ENCODE measurements at places on chromosomes 5 and 9.

- DNase-seq: no peak
These were observed 116.1 kb upstream of the RASA1 start for GRCh38 chr5:87151547-87151946.

DNA sequence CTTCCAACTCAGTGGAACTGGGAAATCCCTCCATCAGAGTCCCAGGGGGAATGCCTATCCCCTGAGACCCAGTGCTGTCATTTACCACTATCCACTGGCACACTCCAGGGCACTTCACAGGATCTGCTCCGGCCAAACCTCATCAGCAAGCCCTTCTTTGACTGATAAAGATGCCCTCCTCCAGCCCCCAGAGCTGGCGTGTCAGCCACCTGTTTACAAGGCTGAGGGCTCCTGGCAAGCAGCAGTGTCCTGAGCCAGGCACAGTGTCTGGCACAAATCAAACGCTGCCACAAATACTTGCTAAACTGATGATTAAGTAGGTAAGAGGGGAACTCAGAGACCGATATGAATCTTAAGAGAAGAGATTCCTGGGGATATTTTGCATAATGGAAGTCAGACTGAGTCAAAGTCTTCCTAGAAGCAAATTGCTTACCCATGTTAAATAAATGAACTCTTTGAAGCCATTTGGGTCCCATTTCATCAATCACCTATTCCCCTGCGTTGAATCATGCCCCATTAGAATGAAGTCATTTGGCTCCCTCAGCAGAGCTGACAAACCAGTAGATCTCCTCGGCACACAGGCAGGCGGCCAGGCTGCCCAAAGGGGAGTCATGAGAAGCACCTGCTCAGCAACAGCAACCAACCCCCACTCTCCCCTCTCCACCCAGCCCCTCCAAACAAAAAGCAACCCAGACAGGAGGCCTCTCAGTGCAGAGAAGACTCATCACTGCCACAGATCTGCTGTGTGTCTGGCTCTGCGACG is 97.4 kb downstream of the CDK5RAP2 start:
- no peak for DNase-seq

- DNase-seq: no peak
These were observed 27.2 kb downstream of the FBXW2 start for GRCh38 chr9:120765910-120766425.

DNA sequence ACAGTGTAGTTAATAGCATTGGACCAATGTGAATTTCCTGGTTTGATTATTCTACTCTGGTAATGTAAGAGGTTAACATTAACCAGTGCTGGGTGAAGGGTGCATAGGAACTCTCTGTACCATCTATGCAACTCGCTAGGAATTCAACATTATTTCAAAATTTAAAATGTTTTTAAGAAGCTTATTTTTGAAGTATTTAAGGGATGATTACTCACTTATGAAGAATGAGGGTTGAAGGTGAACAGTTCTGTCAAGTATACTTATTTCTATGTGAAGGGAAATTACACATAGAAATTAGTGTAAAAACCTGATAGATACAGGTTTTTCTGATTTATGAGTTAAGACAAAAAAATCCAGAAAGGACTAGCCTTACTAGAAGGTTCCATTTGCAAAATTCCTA is 165.8 kb downstream of the INSYN2B start:
- no peak for DNase-seq

- peak; percentile 20 for DNase-seq
These were observed 30.4 kb downstream of the RNF145 start for GRCh38 chr5:159178978-159179377.

DNA sequence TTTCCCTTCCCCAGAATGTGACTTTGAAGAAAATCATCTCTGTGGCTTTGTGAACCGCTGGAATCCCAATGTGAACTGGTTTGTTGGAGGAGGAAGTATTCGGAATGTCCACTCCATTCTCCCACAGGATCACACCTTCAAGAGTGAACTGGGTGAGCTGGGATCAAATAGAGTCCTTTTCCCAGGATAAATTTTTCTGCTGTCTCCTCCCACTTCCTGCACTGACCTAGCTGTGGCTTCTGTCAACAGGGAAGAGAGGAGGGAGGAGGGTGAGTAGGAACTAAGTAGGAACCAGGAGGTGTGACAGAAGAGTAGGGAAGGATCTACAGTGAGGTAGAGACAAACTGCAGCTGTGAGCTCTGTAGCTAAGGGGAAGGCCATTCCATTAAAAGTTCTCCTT is 69.3 kb downstream of the MAMDC2 start:
- DNase-seq: no peak

DNA sequence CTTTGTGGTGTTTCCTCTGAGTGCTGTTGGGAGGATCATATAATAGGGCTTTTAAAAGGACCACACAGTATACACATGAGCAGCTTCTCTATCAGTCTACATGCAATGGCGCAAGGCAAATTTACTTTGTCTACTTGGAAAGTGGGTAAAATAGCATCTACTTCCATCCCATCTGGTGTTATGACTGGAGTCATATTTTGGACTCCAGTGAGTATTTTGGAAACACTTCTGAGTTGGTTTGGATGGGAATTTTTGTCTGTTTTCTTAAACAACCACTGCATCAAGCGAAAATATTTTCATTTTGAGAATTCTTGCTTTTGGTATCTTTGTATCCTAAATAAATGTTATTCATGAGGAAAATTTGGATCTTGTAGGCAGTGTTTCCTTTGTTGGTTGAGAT is 220.8 kb downstream of the NMUR2 start:
- no peak for DNase-seq

GRCh38 chr9:120153258-120153657 is 426.7 kb downstream of the CDK5RAP2 start:
- no peak for DNase-seq

DNA sequence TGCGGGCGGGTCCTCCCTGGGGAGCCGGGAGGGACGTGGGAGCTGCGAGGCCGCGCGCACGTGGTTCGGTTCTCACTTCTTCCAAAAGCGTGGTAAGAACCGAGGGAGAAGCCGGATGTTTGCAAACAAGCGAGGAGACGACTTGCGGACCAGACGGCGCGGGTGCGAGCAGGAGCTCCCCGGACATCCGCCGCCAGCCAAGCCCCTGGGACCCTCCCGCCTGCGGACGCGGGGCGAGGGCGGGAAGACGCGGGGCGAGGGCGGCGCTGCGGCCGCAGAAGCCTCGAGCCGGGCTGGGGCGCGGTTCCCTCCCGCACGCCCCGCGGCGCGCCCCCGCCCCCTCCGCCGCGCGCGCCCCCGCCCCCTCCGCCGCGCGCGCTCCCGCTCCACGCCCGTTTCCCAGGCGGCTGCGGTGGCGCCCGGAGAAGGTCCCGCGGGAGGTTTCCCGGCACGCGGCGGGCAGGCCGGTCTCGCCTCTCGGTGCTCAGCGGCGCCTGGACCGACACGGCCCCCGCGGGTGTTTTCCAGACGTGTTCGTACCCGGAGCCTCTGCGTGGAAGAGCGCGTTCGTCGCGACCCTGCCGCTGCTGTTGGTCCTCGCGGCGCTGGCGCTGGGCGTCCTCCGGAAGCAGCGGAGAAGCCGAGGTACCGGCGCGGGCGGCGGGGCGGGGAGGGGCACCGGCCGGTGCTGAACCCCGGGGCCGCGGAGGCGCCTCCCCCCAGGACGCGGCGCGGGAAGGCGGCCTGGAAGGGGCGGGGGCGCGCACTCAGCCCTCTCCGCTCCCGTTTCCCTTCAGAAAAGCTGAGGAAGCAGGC is 12.8 kb downstream of the BTNL9 start:
- DNase-seq: peak; percentile 57

- DNase-seq: peak; percentile 49
These were observed 66.9 kb downstream of the RFX3 start for GRCh38 chr9:3458806-3459475.

GRCh38 chr9:136992819-136993369 is 672 bp downstream of the PAXX start:
- no peak for DNase-seq

DNA sequence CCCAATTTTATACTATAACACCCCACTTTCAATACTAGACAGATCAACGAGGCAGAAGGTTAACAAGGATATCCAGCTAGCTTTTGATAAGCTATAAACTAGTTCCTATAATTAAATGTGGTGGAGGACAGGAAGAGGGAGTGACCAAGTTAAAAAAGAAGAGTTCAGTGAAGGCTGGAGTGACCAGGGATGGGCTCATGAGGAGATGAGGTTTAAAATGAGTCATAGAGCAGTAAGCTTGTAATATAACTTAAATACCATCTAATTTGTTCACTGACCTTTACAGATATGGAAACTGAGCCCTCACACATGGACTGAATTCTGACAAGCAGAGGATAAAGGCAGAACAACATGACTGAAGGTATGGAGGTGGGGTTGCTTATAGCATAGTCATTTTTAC is 284.5 kb downstream of the SPATA31D1 start:
- DNase-seq: no peak

DNA sequence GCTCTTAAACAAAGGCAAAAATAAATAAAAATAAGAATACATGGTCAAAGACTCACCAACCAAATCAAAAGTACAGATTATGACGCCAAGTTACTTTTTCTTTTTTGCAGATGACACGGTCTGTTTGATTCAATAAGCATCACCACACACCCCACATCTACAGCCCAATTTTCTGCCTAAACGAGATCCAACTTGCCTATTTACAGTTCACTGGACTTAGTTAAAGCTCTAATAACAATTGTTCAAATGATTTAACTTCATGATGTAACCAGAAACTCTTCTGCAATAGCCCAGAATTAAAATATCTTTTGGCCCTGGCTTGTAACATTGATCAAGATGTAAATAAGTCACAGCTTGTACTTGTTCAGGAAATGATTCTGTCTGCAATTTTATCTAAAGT is 590.3 kb upstream of the C9orf72 start:
- DNase-seq: peak; percentile 35

DNA sequence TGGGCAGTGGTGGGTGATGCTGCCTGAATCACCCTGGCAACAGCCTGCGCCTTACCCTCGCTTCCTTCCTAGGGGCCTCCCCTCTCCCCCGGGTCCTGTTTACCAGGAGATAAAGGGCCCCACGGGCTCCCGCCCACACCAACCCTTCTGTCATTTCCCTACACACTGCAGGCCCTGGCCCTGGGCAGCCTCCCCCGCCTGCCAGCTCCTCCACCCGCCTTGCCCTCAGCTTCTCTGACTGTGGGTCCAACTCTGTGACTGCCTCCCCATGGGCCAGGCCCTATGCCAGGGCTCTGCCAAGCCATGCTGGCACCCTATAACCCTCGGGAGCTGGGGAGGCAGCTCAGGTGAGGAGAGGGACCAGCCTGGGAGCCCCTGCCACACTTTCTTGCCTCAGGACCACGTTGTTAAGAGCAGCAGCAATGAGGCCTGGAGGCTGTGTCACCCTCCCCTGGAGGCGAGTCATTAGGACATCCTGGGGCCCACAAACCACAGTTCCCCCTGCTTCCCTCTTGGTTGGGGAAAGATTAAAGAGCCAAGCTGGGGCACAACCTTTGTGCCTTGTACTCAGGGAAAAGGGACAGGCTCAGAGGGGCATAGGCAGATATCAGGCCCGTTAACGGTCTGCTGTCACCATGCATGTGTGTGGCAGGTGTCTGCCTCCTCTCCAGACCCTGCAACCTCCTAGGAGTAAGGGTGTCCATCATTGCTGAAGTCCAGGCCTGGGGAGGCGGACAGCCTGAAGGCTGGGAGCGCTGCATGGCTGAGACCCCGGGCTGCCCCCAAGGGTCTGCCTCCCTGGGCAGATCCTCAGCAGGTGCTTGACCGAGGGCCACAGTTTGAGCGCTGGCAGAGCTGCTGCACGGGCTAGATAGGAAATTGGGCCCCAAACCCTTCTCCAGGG is 2.8 kb downstream of the MGAT4B start:
- DNase-seq: no peak

GRCh38 chr5:129746876-129747275 is 1.0 kb upstream of the MINAR2 start:
- DNase-seq: no peak

GRCh38 chr5:142660731-142661130 is 25.2 kb downstream of the FGF1 start:
- DNase-seq: no peak

DNA sequence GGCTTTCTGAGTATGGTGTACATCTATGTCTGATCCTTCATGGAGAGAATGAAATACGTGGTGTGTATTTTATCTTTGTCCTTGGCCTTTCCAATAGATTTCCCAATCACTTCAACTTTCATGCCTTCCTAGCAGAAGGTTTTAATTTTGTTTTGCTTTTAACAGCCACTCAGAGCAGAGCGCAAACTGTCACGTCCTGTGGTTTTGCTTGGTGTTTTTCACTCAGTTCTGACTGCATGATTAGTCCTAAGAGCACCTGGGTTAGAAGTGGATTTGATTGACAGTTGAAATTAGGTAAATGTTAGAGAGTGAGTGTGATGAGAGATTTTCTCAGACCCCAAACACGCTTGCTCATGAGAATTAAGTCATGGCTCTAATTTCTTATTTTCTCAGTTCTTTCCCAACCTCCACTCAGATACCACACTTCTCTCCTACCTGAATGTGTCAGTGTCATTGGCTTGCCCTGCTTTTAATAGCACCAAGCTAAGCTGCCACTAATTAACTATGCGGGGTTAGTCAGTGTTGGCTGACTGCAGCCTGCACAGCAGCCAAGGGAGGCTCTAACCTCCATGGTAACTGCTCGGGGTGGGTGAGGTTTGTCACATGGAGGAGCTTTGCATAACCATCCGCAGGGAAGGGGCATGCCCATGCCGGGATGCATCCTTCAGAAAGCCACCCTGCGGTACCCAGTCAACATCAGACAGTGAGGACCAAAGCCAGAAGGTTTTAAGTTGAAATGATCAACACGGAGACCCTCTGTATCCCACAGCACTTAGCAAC is 173.4 kb downstream of the NR3C1 start:
- DNase-seq: peak; percentile 33

DNA sequence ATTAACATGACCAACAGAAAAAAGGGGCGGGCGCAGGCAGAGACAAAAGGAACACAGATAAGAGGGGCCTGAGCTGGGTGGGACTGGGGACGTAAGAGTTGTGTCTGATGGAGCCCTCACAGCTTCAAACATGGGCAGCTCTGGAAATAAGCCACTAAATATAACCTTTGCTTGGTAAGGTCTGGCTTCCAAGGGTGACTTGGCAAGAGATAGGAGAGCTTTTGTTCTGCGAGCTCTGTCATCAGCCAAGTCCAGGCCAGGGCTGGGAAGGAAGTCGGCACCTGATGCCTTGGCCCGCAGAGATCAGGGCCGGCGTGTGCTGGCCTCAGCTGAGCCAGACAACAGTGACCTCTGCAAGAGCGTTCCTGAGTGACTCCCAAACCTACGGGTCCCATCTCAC is 11.8 kb downstream of the TRUB2 start:
- no peak for DNase-seq

DNA sequence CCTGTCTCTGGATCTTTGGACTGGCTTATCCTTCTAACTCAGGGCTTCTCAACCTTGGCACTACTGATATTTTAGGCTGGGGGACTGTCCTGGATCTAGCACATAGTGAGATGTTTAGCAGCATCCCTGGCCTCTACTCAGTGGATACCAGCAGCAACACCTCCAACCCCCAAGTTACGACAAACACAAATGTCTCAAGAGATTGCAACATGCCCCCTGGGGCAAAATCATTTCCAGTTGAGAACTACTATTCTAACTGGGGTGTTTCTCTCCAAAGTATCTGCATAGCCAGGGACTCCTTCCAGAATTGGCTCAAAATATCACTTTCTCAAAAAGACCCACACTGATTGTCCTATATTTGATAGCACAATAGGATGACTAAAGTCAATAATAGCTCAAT is 7.2 kb upstream of the TLR4 start:
- DNase-seq: no peak

Data from eye (tissue), 1 donor.